ENCODE measurements at places on chromosomes 12 and 14. TPM values are rescaled to one million over a fixed set of nuclear protein-coding genes. Genes with fewer than 3 reads are reported as not detected.

The KCNH3 gene
- 2.3 TPM for total RNA-seq

- no peaks in the 10 kb centered on the region for H3K36me3 ChIP-seq
- H3K4me3 ChIP-seq, result no peak overlapping the region
- no peak for DNase-seq
- H3K27ac ChIP-seq, result no peak overlapping the region
Measured at GRCh38 chr12:17108877-17109541, 503.0 kb upstream of the LMO3 start.

DNA sequence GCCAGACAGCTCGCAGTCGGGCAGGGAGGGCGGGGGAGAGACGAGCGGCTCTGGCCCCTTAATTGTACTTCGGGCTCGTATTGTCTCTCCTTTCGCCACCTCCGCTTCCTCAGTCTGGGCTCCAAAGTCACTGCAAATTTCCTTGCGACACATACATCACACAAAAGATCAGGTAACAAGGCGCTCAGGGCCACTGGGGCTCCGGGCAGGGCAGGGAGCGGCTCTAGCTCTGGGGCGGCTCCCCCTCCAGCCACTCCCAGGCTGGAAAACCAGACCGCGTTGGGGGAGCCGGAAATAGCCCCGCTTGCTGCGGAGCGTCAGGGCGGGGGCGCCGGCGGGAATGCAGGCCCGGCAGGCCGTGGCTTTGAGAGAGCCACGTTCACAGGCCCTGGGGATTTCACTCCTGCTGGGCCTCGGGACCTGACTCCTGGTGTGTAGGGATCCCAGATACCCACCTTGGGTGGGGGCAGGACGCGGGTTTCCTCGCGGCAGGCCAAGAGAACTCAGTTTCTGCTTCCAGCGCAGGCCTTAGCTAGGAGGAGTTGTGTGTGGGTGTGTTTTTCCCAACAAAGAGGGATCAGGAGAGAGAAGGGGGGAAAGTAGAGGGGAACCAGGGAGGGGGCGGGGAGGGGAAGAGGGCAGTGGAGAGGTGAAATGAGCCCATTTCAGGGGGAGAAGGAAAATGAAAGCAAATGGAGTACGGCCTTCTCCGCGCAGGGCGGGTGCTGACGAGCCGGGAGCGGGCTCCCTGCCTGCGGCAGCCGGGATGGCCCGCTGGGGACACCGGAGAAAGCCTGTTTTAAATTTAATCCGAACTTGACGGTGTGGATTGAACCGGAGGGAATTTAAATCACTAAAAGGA, 4.4 kb upstream of the HOXC9 start:
- no peak overlapping the region for H3K27ac ChIP-seq
- H3K4me3 ChIP-seq, result peak overlapping the region; percentile 52
- no peaks in the 10 kb centered on the region for H3K36me3 ChIP-seq
- peaks cover 100% of the 10 kb centered on the region for H3K27me3 ChIP-seq

DNA sequence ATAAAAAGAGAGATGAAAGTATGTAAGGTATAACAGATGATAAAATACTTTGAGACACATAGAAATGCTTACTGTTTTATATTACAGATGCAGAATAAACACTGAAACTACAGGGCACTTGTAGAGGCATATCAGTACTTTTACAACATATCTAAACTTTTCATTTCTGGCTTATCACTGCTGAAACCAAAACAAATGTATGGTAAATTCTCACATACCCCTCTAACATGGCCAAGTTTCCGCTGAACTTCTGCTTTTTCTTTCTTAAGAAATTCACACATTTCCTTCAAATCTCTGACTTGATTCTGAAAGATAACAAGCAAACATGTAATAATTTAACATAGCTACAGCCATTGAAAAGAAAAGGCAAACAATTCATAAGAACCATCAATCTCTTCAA, 33.3 kb upstream of the C12orf50 start:
- no peak overlapping the region for H3K4me3 ChIP-seq
- DNase-seq, result no peak
- H3K27me3 ChIP-seq, result no peaks in the 10 kb centered on the region
- H3K36me3 ChIP-seq, result peaks cover 34% of the 10 kb centered on the region
- no peak overlapping the region for H3K27ac ChIP-seq
- H3K4me1 ChIP-seq, result no peaks in the 10 kb centered on the region

The TAS2R14 gene
- total RNA-seq, result 1.2 TPM

GRCh38 chr14:97120611-97121031, 323.4 kb downstream of the VRK1 start:
- no peak overlapping the region for H3K4me3 ChIP-seq
- DNase-seq, result no peak
- no peaks in the 10 kb centered on the region for H3K4me1 ChIP-seq
- peaks cover 7% of the 10 kb centered on the region for H3K27me3 ChIP-seq

The OR4E2 gene
- not detected for total RNA-seq

The LIN7A gene
- total RNA-seq, result 14.6 TPM

The SRSF5 gene
- total RNA-seq, result 298 TPM

The SERPINA1 gene
- total RNA-seq, result 994 TPM

DNA sequence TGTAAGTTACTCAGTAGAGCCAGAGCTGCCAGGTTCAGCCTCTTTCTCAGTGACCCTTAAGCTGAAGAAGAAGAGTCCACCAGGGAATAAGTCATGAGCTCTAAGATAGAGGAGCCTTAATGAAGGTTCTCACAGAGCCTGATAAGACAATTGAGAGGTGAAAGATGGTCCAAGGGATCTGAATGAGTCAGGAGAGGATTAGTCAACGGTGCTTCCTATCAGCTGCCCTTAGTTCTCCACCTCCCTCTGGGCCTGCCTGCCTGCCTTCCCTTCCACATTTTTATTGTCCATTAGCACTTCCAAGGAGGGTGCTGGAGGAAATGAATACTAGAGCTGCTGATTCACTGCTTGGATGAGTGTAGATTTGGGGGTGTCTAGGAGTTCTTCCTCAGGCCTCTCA, 161.7 kb upstream of the RMST start:
- no peak overlapping the region for H3K27ac ChIP-seq
- no peaks in the 10 kb centered on the region for H3K27me3 ChIP-seq
- H3K4me1 ChIP-seq, result no peaks in the 10 kb centered on the region
- H3K4me3 ChIP-seq, result no peak overlapping the region
- H3K36me3 ChIP-seq, result no peaks in the 10 kb centered on the region

The PAWR gene
- total RNA-seq, result 53.5 TPM

DNA sequence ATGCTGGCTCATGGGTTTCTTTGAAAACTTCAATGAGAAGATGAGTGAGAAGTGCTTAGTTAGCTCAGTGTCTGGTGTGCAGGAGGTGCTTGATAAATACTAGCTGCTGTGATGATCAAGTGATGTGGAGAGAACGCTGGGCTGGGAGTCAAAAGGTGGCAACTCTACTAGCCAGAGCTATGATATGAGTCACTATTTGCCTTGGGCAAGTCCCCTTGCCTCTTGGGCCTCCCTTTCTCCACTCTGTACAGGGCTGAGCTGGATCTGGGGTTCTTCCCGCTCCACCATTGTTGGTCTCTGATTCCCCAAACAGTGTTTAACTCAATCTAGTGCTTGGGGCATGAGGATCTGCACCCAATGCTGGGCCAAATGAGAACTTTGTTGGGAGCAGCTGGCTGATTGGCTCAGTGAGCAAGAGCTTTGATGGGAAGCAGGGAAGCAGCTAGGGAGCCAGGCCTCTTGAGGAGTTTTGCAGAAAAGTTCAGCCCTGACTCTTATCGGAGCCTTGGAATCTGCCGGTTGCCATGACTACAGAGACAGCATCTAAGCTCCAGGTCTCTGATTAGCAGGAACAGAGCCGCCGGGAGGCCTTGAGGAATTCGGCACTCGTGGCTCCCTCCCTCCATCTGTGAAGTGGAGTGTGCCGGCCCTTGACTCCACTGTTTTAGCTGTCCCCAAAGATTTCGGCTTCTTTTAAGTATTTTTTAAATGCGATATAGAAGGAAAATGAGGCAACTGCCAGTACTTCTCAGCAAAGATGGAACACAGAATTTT, 82.1 kb upstream of the HSPB8 start:
- no peak for DNase-seq
- H3K4me1 ChIP-seq, result no peaks in the 10 kb centered on the region
- H3K4me3 ChIP-seq, result no peak overlapping the region
- no peak overlapping the region for H3K27ac ChIP-seq
- peaks cover 3% of the 10 kb centered on the region for H3K27me3 ChIP-seq
- H3K36me3 ChIP-seq, result no peaks in the 10 kb centered on the region

DNA sequence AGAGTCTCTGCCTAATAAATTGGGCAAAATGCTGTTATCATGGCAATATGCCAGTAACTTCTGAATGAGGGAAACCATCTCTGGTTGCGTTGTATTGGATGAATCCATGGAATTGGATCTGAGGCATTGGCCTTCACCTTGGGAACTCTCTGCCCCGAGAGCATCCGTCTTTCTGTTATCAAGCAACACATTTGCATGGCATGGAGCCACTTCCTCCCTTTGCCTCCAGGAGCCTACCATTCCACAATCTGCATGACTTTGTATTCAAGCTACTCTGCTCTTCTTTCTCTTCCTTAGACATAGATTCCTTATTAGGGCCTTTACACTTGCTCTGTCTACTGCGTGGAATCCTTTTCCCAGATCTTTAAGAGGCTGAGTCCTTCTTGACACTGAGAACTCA, 57.2 kb downstream of the RIC8B start:
- H3K4me1 ChIP-seq, result no peaks in the 10 kb centered on the region
- H3K27me3 ChIP-seq, result no peaks in the 10 kb centered on the region
- no peak for DNase-seq
- no peak overlapping the region for H3K27ac ChIP-seq
- no peak overlapping the region for H3K4me3 ChIP-seq

The RNASE7 gene
- total RNA-seq, result not detected

DNA sequence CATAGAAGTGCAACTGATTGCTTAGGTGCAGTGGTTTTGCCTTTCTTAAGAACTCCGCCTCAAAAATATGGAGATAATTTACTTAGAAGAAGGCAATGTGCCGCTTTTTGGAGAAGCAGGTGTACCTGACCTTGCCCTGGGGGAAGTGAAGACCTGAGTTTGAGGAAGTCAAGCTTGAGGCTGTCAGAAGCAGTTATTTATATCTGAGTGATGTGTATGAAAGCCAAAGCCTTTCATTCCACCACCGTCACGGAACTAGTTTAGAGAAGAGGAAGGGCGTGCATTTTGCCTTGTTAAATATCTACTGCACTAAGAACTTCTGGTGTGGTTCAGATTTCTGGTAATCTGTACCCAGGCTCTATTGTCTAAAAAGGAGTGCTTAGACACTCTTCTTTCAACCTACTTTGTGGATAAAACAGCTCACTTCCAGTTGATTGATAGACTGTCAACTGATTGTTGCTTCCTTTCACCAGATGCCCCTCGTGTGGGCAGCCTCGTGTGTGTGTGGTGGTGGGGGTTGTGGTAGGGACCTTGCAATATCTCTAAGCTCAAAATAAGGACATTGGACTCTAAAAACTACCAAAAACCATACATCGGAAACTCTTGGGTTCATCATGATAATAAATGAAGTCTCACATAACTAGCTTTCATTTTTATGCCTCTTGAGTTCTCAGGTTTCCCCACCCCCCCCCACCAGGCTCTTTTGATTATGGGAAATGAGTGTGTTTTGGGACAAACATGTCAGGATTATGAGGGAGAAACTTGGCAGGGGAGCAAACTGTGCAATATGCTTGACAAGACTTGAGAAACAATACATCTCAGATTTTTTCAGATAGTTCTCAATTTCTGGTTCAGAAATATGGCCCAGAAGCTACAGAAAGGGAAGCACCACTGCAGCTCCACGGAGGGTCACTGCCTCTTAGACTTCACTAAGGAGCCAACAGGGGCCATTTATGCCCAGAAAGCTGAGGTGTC, 78.6 kb downstream of the ARF6 start:
- peak overlapping the region; percentile 84 for H3K27ac ChIP-seq
- DNase-seq, result no peak
- H3K36me3 ChIP-seq, result no peaks in the 10 kb centered on the region
- no peak overlapping the region for H3K4me3 ChIP-seq

- no peak overlapping the region for H3K4me3 ChIP-seq
- no peak overlapping the region for H3K27ac ChIP-seq
- H3K36me3 ChIP-seq, result no peaks in the 10 kb centered on the region
- DNase-seq, result no peak
- H3K27me3 ChIP-seq, result no peaks in the 10 kb centered on the region
- peaks cover 5% of the 10 kb centered on the region for H3K4me1 ChIP-seq
Measured at GRCh38 chr12:10207136-10207535, 5.5 kb upstream of the GABARAPL1 start.

DNA sequence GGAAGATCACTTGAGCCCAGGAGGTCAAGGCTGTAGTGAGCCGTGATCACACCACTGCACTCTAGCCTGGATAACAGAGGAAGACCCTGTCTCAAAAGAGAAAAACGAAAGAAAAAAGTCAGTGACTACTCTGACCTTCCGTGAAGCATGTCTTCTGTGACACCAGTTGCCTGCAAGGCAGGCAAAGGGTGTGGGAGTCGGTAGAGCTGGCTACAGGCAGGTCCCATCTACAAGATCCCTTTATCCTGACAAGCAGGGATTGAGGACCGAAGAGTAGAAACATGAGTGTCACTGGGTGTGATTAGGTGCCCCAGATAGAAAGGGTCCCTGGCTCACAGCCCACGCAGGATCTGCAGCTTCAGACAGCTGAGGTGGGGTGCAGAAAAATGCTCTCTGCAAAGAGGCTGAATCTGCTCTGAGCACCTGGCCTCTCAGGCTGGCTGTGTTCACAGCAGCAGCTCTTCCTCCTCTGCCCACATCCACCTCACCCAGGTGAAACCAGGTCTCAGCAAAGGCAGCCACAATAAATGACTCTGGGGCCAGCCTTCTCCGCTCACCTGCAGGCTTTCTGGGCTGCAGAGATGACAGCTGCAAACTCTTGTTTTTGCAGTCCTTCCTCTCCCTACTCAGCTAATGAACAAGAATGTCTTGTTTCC, 28.6 kb upstream of the HSP90B1 start:
- no peak overlapping the region for H3K4me3 ChIP-seq
- H3K27ac ChIP-seq, result no peak overlapping the region
- no peaks in the 10 kb centered on the region for H3K27me3 ChIP-seq
- no peaks in the 10 kb centered on the region for H3K36me3 ChIP-seq

DNA sequence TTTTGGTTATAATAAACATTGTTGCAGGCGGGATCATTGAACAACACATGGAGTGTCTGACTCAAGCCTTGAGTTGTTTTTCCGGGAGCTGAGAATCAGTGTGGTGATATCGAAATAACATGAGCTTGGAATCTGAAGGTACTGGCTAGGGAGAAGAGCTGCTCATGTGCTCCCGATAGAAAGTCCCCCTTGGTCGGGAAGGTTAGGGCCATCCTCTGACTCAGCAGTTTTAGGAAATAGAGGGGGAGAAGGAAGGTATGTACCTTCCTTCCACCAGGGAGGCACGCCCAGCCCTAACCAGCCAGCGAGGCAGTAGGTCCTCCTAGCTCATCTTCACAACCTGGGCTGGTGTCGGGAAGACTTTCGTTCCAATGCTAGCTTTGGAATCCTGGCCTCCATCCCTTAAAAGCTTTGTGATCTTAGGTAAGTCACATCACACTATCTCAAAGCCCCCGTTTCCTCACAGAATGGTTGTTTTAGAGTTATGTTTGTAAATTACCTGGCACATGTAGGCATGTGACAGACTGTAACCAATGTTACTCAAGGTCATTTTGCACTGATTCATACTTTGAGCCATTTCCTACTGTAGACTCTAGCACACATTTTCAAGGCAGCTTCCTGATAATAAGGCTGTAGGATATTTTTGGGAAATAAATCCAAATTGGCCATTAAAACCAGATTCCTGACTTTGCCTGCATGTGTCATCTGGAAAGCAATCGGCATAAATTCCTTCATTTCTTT, 1.9 kb upstream of the RAB35 start:
- H3K27ac ChIP-seq, result no peak overlapping the region
- H3K4me3 ChIP-seq, result peak overlapping the region; percentile 86
- no peak for DNase-seq
- H3K4me1 ChIP-seq, result peaks cover 52% of the 10 kb centered on the region

GRCh38 chr12:121792607-121793439, 665 bp downstream of the RHOF start:
- peak overlapping the region; percentile 85 for H3K27ac ChIP-seq
- peak overlapping the region; percentile 68 for H3K4me3 ChIP-seq
- DNase-seq, result peak; percentile 81
- peaks cover 21% of the 10 kb centered on the region for H3K36me3 ChIP-seq

Measured in lower lobe of right lung (tissue), 2 donors.